ENCODE measurements at places on chromosomes 1 and 21.
A peak's percentile ranks its signal among the peaks of the same experiment; 100 is the strongest.

DNA sequence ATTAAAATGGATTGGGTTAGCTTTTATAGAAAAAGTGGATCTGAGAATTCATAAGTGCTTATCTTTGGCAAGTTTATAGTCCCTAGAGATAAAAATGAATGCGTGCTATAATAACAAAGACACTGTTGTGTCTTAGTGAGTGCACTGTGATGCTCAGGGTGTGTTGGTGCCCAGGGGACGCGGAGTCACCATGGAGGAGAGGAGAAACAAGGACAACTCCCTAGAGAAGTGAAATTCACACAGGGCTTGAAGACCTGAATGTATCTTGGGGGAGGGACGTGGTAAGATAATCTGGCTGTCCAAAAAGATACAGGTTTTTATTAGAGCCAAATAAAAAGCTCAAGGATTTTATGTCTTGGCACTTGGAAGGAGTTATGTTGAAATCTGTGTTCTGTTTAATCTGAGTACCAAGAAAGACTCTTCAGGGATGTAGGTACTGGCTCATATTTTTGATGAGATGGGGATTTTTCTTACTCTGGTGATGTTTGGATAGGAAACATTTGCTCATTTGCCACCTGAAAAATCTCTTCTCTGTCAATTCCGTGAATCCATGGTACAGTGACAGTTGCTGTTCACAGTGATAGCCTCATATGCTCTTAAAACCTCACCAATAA lies 9.6 kb downstream of the SMYD2 start:
- DNase-seq: no peak

DNA sequence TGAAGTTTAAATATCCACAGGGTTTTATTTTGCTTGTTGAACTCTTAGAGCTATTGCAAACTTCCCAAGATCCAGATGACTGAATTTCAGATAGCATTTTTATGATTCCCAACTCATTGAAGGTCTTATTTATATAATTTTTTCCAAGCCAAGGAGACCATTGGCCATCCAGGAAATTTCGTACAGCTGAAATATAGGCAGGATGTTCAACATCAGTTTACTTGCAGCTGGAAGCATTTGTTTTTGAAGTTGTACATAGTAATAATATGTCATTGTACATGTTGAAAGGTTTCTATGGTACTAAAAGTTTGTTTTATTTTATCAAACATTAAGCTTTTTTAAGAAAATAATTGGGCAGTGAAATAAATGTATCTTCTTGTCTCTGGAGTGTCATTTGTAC lies 32.8 kb upstream of the DDR2 start:
- peak; percentile 83 for DNase-seq

- no peak for DNase-seq
These were observed 10.3 kb downstream of the PRKCZ start for GRCh38 chr1:2060535-2060934.

GRCh38 chr21:41489329-41489728 lies 18.6 kb downstream of the TMPRSS2 start:
- DNase-seq: no peak

- DNase-seq: no peak
These were observed 354.0 kb upstream of the DUSP10 start for GRCh38 chr1:222095606-222096475.

DNA sequence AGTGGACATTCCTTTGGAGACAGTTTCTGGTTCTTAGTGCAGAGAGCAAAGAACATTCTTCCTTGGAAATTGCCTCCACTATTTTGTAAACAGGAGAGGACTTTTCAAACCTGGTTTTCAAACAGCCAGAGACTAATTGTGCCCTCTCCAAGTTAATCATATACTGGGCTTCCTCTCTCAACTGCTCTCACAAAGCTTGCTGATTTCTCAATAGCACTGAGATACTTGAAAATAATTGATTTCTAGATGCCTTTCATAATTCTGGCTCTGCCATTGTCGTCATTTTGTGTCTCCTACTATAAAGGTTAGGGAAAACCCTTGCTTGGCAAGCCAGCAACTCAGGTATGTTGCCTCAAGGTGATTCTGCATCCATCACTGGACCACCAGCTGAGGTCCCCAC lies 56.0 kb downstream of the KCNJ15 start:
- no peak for DNase-seq

DNA sequence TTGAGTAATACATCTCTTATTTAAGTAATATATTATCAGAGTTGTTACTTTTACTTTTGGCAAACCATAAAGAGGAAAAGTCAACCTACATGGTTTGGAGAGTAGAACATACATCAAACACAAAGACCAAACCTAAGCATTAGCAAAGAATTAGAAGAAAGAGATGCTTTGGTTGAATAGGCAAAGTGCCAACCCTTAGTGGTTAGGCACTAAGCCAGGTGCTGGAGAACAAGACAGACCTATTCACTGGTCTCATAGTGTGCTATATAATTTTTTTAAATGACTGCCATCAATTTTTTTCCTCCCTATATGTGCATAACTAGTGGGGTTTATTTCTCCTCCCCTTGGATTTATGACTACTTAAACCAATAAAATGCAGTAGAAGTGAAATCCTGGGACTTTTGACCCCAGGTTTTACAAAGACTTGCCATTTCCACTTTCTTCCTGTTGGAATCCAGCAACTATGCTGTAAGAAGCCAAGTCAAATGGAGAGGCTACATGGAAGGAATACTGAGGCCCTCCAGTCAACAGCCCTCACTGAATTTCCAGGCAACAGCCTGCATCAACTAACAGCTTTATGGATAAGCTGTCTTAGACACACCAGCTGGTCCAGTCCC lies 69.8 kb upstream of the HAO2 start:
- DNase-seq: no peak

- no peak for DNase-seq
These were observed 25.1 kb downstream of the SHCBP1L start for GRCh38 chr1:182927693-182928433.

- DNase-seq: no peak
These were observed 1.8 kb downstream of the WNT3A start for GRCh38 chr1:228008391-228009115.

GRCh38 chr1:113846391-113847035 lies 25.0 kb downstream of the PTPN22 start:
- no peak for DNase-seq

DNA sequence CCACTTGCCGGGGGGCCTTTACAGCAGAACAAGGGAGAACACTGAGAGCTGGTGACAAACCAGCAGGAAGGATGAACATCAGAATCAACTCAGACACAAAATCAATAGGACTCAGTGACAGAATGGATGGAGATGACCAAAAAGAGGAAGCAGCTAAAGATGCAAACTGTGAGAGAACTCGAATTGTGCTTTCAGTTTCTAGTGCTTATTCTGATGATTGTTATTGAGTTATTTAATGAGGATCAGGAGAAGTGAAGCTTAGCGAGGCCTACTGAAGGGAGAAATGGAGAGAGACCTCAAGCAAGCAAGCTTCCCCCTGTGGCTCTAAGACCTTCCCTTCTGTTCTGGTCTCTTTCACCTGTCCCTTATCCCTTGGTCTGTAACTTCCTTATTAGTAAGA lies 30.3 kb upstream of the TMEM125 start:
- DNase-seq: no peak

DNA sequence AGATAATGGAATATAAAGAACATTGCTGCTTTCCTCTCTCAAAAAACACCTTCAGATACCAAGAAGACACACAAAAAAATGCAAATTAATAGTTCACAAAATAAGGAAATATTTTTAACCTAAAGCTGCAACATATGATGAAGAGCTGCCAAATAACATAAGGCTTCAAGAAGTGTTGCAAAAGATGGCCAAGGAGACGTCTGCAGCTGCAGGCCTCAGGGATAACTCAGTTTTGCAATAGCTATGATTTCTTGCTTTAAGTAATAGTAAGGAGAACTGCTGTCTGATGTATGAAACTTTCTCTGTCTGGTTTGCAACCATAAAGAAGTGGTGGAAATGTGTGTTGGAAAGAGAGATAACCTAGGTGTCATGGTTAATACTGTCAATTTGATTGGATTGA lies 1237.5 kb downstream of the MRPL39 start:
- peak; percentile 25 for DNase-seq

- DNase-seq: no peak
These were observed 108.0 kb upstream of the ARHGEF16 start for GRCh38 chr1:3346478-3346877.

- no peak for DNase-seq
These were observed 2.8 kb downstream of the ARMH1 start for GRCh38 chr1:44677201-44677766.

DNA sequence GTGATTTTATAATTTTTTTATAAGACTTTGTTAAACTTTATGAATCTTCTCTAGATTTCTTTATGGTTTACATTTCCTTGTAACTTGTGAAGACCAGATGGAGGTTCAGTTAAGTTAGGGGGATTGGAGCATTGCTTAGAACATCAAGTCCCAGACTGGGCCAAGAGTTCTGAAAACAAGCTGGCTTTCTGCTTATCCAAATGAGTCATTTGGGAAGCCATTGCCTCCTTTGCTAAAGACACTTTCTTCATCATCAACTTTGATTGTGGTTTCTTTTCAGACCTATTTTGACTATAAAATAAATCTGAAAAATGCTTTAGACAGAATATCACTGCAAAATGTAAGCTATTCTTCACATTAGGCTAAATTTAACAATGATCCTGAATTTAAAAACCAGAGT lies 446.8 kb downstream of the USP25 start:
- DNase-seq: no peak

DNA sequence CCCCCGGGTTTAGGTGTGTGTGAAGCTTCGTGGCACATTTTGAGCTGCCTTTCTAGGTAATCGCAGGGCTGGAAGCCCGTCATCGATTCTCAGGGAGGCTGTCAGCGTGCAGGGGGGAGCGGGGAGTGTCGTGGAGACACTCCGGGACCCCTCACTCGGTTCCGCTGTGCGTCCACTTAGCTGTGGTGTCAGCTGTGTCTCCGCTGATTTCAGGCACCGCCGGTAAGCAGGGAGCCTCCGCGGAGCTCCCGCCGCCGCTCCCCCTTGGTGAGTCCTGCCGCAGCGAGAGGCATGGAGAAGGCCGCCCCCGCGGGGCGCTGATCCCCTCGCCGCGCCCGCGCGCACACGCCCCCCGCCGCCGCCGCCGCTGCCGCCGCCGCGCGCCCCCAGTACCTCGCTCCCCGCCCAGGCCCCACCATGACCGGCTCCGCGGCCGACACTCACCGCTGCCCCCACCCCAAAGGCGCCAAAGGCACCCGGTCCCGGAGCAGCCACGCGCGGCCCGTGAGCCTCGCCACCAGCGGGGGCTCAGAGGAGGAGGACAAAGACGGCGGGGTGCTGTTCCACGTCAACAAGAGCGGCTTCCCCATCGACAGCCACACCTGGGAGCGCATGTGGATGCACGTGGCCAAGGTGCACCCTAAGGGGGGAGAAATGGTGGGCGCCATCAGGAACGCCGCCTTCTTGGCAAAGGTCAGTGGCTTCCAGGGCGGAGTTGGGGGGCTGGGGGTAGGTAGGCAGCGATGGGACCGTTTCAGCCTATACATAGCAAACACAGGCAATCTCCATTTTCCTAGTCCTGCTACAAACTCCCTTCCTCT lies 995 bp downstream of the VASH2 start:
- DNase-seq: no peak

DNA sequence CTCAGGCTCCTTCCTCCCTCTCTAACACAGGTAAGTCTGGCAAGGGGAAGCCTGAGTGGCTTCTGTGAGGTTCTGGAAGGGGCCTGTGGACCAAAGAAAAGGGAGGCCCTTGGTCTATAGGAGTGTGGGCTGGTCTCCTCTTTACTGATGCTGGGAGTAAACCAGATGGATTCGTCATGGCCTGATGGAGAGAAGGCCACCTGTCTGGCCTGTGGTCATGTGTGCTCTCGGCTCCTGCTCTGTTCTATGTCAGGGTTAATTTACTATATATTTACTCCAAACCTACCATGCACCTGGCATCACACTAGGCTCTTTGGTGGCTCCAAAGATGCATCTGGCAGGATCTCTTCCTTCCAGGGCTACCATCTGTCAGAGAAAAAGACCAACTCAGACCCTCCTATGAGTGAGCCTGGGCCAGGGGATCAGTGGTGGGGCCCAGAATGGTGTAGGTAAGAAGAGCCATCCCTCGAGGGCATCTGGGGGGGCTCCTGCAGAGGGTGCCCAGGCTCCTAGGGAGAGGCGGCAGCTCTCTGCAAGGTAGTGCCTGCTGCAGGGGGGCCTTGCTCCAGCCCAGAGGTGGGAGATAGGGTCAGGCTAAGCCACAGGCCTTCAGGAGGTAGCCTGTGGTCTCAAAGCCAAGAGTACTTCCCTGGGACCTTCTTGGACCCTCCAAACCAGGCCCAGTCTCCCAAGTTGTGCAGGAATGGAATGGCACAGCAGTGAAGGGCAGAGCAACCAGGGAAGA lies 68.2 kb upstream of the SELENON start:
- no peak for DNase-seq

- DNase-seq: no peak
These were observed 45.9 kb downstream of the PIK3R3 start for GRCh38 chr1:46086576-46086975.

GRCh38 chr1:234533034-234533891 lies 54.3 kb upstream of the TARBP1 start:
- no peak for DNase-seq

DNA sequence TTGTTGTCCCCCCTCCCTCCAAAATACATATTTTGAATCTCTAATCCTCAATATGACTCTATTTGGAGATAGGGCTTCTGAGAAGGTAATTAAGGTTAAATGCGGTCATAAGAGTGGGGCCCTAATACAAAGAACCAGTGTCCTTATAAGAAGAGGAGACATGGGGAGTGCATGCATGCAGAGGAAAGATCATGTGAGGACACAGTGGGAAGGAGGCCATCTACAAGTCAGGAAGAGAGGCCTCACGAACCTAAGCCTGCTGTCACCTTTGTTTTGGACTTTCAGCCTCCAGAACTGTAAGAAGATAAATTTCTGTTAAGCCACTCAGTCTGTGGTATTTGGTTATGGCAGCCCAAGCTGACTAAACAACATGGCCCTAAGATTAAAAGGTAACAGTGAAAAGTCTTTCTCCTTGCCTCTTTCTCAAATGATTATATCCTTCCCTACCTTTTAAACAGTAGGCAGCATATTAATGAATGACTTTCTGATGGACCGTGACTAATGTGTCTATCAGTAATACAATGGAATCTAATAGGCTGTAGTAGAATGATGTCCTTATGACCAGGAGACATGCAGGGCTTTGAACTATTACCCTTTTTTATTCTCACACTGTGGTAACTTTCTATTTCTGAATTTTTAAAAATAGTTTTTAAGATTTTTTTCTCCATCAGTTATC lies 40.6 kb upstream of the ST6GALNAC3 start:
- DNase-seq: no peak

DNA sequence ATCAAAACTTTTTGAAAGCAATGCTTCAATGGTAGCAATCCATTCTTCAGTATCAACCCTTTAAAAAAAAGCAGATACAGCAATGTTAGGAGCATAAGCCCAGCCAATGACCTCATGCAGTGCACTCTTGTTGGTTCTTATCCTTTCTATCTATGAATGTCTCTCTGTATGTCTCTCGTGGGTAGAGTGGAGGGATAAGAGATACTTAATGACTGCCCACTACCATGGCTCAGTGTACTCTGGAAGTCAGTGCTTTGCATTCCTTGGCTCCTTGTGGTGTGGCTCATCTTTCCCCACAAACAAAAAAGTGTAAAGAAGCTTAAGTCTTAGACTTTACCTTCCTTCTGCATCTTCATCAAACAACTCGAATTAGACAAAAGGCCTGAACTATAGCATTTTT lies 50.3 kb downstream of the PCSK9 start:
- DNase-seq: no peak

GRCh38 chr1:105591681-105592080 lies 1464.8 kb upstream of the PRMT6 start:
- DNase-seq: no peak

All from forelimb muscle (tissue), 1 donor.